ENCODE measurements at places on chromosomes 6 and 20.

GRCh38 chr20:47765691-47766594 is 19.3 kb downstream of the SULF2 start:
- DNase-seq: no peak

- no peak for DNase-seq
Observed at GRCh38 chr6:27894839-27895762, 17.1 kb downstream of the OR2B2 start.

DNA sequence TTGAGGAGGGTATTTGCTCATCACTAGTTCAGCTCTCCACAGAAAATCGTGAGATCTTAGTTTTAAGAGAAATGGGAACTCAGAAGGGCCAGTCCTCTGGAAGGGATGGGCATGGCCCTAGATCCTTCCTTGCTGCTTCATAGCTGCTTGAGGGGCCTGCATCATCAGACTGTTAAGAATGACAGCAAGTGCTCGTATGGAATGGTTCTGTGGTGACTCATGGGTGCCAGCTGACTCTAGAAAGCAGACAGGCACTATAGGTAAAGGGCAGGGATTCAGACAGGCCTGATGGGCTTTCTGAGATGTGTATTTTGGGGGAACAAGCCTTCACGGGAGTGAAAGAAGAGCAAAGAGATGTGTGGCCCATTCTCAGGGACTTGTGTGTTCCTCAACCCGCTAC is 90.8 kb downstream of the MYLK4 start:
- DNase-seq: peak; percentile 61

- DNase-seq: no peak
Observed at GRCh38 chr6:132153221-132153898, 202.2 kb upstream of the CCN2 start.

GRCh38 chr6:56040223-56040622 is 164.8 kb upstream of the BMP5 start:
- DNase-seq: no peak

DNA sequence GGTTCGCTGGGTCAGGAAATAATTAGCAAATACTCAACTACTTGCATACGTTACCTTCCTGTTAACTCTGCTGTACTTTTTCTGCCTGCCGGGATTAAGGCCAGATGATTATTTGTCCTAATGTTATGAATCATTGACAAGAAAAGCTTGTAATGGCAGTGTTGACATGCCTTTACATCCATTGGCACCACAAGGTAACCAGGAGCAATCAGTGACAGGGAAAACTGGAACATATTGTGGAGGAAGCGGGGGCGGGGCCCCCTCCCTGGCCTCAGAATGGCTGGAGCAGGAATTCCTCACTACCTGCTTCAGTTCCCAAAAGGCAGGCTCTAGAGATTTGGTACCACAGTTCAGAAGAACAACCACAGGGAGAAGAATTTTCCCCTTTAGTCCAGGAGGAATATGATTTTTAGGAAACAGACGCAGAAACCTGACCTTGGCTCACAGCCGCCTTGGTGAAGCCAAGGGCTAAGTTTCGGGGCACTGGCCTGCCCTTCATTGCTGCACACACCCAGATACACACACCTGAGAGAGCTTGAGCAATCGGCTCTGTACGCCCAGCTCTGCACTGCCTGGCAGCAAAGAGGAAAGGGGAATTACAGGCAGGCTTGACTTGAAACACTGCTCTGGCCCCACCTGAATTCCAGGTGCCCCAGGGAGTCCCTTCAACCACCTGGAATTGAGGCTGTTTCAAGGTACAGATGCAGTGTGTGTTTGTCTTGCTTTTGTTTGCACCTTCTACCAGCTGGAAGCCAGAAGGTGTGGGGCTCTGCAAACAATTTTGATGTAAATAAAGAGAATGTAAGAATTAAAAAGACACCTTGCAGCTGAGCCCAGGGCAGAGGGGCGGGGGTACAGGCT is 89.8 kb downstream of the MYB start:
- no peak for DNase-seq

DNA sequence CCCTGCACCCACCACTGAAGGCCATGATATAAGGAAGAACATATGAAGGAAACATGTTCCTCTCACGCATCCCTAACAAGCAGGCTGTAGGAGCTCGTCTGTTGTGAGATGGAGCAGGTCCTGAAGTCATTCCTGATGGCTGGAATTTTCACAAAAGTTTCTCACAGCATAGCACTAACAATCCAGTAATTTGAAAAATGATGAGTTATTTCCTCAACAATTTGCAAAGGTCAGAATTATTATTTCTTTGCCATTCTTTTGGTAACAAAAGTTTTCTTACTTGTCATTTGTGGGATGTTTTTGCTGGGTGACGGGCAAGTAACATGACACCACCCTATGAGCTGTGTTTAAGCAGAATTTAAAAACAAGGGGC is 27.6 kb upstream of the FRMD1 start:
- no peak for DNase-seq

- DNase-seq: no peak
Observed at GRCh38 chr20:10786678-10787077, 112.9 kb upstream of the JAG1 start.

- no peak for DNase-seq
Observed at GRCh38 chr6:34234667-34235306, 1.9 kb upstream of the HMGA1 start.

GRCh38 chr6:139895205-139895793 is 520.9 kb upstream of the CITED2 start:
- DNase-seq: no peak

DNA sequence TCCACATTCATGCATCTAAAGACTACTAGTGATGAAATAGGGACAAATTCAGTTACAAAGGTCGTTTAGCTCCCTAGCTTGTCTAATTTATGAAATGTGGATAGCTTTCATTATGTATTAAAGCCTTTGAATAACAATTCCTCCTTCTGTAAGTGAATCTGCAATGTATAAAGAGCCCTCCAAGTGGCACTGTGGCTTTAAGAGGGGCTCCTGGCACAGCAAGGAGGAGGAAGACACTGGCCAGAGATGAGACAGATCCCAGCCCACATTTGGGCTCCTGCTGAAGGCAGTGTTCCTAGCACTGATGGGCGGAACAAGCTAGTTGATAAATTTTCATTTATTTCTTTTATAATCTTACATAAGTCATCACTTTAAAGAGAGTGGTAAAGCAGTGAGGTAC is 17.6 kb upstream of the FUCA2 start:
- no peak for DNase-seq

DNA sequence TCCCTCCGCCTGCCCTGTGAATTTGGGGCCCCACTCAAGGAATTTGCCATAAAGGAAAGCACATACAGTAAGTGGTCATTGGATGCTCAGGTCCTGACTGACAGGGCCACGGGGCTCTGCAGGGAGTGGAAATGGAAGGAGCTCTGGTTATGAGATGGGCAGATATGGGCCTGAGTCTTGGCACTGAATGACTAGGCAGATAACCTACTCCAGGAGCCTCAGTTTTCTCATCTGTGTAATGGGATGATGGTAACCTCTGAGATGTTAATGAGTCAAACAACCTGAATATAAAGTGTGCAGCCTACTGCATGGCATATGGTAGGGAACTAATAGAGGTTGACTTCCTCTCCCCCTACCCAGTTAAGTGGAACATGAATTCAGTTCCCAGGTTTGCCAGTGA is 56.4 kb upstream of the NAA20 start:
- DNase-seq: no peak

GRCh38 chr6:15110726-15111354 is 135.0 kb upstream of the JARID2 start:
- DNase-seq: no peak

DNA sequence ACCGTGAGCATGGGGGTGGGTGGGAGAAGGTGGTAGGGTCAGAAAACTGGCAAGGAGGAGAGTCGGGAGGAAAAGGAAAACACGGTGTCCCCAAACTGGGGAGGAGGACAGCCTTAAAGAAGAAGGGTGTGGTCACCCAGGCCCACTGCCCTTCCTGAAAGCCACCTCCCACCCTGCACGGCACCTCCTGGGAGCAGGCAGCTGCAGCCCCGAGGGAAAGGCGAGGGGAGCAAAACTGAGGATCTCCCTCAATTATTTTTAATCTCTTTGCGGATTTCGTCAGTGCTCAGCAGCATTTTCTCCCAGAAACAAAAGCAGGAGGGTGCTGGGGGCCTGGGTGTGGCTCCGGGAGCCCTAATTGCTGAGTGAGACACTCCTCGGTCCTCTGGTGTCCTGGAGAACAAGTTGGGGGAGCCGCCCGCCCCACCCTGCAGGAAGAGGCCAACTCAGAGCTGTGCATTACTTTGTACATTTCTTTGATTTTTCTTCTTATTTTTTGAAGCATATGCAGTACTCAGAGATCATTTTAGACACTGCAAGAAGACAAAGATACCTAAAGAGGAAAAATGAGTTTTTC is 56.4 kb downstream of the RIOK1 start:
- DNase-seq: no peak

GRCh38 chr20:22586645-22587310 is 2.4 kb upstream of the FOXA2 start:
- DNase-seq: no peak

GRCh38 chr20:21053002-21053762 is 53.0 kb downstream of the LINC00237 start:
- DNase-seq: no peak

GRCh38 chr6:150565945-150566344 is 33.7 kb upstream of the PLEKHG1 start:
- no peak for DNase-seq

GRCh38 chr6:21354805-21355238 is 238.7 kb upstream of the SOX4 start:
- DNase-seq: peak; percentile 62

GRCh38 chr6:158825038-158825950 is 6.1 kb upstream of the EZR start:
- DNase-seq: no peak

- DNase-seq: no peak
Observed at GRCh38 chr6:118720125-118720473, 68.7 kb upstream of the CEP85L start.

- peak; percentile 73 for DNase-seq
Observed at GRCh38 chr6:105270511-105270910, 90.7 kb upstream of the POPDC3 start.

DNA sequence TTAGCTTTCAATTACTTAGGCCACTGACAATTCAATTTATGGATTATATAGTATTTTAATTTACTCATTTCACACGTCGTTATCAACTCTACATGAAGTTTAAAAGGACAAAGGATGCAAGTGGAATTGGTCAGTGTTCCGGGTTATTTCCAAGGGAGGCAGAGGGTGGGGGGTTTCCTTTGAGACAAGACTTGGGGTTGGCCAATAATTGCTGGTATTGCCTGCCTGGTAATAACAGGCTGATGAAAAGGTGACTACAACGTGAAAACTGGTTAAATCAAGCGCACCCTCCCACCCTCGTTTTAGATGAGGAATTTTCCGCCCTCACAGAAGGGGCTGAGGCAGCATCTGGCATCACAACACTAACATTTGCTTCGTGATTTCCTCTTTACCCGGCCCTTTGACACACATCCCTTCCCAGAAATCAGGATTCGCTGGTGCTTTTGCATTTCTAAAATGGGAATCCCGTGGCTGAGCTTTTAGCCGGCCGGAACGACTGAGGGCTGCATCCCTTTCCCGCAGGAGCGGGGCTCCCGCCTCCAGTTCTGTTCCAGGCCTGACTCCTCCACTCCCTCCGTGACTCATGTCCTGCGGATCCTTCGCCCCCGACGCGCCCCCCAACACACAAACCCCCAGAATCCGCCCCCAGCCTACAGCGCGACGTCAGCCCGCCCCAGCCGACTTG is 999 bp upstream of the PIM1 start:
- no peak for DNase-seq

DNA sequence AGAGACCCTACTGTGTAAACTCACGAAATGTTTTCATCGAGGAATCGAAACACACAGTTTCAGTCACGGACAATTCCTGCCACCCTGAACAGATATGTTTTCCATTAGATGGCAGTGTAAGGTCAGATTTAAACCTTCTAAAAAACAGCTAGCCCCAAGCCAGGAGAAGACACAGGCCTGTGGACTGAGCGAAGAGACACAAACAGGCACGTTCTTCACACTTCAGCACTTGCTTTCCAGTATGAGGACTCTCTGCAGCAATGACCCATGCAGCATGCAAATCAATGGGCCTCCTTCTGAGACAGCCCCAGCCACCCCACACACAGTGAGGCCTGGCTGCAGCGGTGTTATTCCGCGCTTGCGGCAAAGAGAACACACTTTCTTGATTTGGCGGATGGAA is 31.9 kb downstream of the HUS1B start:
- DNase-seq: no peak

DNA sequence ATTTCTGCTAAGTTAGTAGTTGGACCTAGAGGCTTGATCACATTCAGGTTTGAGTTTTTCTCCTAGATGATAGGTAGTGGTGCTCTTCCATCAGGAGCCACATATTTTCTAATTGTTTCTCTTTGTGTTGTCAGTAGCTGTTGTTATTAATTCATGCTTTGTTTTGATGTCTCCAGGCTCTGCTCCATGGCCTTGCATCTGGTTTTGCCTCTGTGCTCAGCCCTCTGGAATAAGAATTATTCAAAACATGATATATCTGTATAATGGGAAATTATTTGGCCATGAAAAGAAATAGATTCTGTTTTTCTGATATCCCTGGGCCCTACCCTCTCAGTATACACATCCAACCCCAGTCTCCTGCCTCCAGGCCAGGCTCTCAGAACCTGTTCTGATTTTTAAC is 184.8 kb downstream of the CDC5L start:
- no peak for DNase-seq

GRCh38 chr6:32120573-32121059 is 7.4 kb downstream of the ATF6B start:
- DNase-seq: no peak

DNA sequence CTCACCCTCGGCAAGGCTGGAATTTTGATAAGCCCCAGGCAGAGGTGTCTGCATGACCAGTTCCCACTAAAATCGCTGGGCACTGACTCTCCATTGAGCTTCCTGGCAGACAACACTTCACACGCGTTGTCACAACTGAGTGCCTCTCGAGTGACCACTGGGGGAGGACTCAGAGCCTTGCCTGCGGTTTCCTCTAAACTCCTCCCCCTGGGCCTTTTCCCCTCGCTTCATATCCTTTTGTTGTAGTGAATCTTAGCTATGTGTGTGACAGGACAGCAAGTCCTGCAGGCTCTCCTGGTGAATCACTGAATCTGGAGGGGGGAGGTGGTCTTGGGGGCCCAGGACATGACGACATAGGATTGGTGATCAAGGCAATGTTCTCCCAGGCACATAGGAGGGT is 670.8 kb downstream of the PRKN start:
- no peak for DNase-seq

GRCh38 chr6:159966981-159967380 is 1.9 kb upstream of the IGF2R start:
- DNase-seq: no peak

GRCh38 chr6:31794866-31795615 is 511 bp downstream of the VARS1 start:
- no peak for DNase-seq

DNA sequence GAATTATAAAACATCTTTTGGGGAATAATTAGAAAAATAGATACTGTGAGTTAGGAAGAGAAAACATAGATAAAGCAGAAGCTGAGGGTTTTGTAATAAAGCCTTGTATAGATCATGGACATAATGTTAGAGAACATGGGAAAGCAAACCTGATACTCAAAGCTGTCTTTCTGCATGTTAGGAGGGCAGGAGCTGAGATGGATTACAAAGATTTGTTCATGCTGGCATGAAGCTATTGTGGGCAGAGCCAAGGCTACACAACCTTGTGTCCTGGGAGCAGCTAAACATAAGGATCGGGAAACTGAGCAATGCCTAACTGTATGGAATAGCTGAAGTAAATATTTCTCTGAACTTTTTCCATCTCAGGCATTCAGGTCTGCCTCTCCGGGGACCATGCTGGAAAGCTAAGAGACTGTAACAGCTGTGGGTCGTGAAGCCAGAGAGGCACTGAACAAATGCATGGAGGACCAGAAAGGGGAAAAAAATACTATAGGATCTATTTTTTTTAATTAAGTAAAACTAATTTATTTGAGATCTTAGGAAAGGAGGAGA is 28.2 kb upstream of the CNKSR3 start:
- no peak for DNase-seq

- no peak for DNase-seq
Observed at GRCh38 chr20:59559863-59560262, 44.5 kb upstream of the PHACTR3 start.
